ENCODE measurements at places on chromosomes 7 and 10. TPM values are rescaled to one million over a fixed set of nuclear protein-coding genes. Genes with fewer than 3 reads are reported as not detected.

DNA sequence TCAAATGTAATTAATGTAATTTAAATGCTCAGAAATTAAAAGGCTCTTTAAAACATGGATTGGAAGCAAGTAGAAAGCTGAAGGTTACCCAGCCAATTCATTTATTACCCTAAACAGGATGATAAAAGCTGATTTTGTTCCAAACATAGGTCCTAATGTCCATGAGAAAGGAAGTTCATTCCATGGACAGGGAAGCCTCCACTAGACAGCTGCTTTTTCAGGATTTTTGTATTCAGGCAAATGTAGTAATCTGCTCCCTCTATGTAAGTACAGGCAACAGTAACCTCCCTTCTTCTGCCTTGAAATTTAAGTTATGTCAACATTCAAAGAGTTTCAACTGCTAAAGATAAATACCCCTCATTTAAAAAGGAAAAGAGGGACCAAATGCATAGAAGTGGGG is 123.0 kb upstream of the WNT16 start:
- DNase-seq = no peak

The MEIG1 gene
- total RNA-seq = 3.5 TPM

The FKBP6 gene
- total RNA-seq = not detected

GRCh38 chr10:69392481-69393000 is 24.2 kb downstream of the TACR2 start:
- peak; percentile 63 for DNase-seq

DNA sequence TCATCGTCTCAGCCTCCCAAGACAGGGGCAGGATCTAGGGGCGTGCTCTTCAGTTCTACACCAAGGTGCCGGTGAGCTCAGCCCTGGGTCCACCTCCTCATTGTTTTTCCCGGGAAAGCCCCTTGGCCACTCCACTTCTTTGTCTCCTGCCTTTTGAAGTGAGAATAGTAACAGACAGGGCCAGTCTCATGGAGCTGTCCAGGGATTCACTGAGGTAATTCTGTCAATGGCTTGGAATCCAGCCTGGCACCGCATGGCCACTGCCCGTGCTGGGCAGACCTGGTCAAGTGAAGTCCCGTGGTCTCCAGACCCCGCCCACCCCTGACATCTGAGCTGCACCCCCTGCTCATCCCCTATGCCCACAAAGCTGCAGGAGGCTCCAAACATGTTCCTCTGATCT is 138.9 kb downstream of the TNS3 start:
- no peak for DNase-seq

The FEZF1 gene
- total RNA-seq = not detected

DNA sequence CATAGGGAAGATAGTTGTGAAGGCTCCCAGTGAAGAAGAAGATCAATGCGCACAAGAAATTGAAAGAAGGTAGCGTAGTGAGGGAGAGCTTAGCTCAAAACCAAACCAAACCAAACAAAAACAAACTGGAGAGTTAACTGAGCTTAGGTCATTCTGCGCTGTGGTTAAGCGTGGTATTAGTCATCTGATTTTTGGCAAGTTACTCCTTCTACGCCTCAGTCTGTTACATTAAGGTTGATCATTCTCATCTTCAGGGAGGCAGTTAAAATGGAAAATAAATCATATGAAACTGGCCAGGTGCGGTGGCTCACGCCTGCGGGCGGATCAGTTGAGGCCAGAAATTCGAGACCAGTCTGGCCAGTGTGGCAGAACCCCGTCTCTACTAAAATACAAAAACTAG is 259.7 kb downstream of the EXOC4 start:
- DNase-seq = peak; percentile 67

GRCh38 chr7:154774303-154774969 is 228.5 kb downstream of the PAXIP1 start:
- no peak for DNase-seq

DNA sequence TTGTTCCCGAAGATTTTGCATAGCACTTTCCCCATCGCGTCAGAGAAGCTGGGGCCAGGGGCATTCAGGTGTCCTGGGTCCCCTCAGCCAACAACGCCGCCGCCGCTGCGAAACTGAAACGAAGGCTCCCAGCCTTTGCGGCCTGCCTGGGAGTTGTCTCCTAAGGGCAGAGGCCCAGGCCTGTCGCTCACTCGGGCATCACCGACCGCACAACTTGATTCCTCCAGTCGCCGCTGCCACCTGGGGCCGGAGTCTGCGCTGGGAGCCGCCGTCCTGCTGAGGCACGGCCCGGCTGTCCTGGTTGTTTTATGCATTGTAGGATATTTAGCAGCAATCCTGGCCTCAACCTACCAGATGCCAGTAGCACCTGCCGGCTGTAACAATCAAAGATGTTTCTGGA is 22.0 kb downstream of the ZSCAN25 start:
- no peak for DNase-seq

- DNase-seq = no peak
Observed at GRCh38 chr10:686155-686931, 3.1 kb downstream of the DIP2C start.

The OR6V1 gene
- total RNA-seq = not detected

DNA sequence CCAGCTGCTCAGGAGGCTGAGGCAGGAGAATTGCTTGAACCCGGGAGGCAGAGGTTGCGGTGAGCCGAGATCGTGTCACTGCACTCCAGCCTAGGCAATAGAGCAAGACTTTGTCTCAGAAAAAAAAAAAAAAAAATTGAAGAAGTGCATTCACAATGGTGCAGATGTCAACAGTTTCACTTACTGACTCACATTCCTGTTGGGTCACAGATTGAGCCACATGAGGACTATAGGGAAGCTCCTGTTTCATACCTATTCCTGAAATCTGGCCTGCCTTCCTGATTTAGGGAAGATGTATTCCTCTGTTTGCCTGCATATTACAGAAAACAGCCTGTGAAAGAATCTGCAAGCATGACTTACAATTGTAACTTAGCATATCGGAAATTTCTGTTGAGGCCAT is 78.2 kb downstream of the AKR1C4 start:
- no peak for DNase-seq

Data from Caki2 (cell line).